ENCODE measurements at places on chromosomes 1 and 21.

- no peak for DNase-seq
Observed at GRCh38 chr1:44485229-44485933, 80.3 kb downstream of the RNF220 start.

GRCh38 chr21:15333951-15334350, 269.2 kb upstream of the NRIP1 start:
- DNase-seq, result no peak

DNA sequence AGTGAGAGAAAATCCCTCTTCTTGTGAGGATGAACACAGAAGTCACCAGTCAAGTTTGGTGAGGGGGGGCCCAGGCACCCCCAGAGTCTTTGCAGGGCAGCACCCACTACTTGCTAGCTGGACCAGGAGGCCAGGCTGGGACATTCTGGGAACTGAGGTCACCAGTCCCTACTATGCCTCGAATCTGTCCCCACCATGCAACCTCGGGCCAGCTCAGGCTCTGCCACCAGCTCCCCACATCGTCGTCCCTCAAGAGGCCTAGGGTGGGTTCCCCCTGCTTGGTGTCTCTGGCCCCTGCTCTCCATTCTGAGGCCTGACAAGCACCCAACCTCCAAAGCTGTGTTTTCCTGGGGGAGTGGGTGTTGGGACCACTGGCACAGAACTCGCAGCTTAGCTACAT, 22.2 kb upstream of the ZNF678 start:
- no peak for DNase-seq

- DNase-seq, result no peak
Observed at GRCh38 chr1:228794810-228795209, 59.5 kb downstream of the RHOU start.

GRCh38 chr1:15231714-15232201, 15.3 kb upstream of the FHAD1 start:
- no peak for DNase-seq

DNA sequence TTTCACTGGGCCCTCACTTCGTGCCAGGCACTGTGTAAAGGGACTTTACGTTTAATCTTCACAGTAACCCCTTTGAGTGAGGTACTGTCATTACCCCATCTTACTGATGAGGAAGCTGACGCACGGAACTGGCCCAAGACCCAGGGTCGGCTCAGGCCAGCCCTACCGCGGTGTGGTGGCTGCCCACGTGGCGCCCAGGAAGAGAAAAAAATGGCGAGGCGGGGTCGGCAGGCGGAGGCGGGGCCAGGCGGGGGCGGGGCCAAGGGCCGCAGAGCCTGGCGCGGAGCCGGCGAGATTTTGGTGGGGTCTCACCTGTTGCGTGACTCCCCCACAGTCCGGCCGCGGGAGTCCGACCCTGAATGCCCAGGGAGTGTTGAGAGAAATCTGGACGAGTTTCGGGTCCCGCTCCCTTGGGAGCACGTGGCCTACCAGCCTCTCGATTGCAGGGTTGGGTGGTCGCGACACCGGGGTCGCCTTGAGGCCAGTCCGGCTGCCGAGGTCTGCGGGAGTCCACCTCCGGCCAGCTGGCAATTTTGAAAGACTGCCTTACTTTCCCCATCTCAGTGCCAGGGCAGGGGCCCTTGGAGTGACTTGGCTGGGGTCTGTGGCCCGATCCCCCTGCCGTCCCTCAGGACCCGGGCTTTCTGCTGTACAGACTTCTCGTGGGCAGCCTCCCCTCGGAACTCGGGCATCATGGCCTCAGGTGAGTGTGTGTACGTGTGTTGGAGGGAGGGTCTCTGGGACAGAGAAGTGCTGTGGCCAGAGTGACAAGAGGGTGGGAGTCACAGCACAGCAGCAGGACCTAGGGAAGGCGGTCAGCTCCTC, at the start of the genes AMPD2 and GNAT2:
Gene AMPD2 (plus strand): TSS at position 262 of the 825 bp plus-strand sequence. CDS start 1,339 bp downstream, outside the sequence.
Gene GNAT2 (minus strand): TSS at position 41 of the 825 bp plus-strand sequence. CDS start 6,746 bp downstream, outside the sequence.
- peak; percentile 62 for DNase-seq

DNA sequence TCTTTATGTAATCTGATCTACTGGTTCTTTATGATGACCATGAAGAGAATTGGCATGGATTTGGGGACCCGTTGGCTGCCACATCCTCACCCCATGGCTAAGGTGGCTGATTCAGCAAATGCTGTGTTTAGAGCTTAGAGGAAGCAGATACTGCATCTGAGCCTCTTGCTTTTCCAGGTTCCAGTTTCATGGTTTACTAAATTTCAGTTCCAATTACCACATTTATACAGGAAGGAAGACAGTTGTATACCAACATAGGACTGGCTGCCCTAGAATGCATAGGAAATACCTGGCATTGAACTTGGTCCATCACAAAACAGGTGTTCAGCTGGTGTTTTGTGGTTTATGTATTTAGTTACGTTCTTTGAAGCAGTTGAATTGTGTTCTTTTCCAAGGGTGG, 107.1 kb downstream of the ST3GAL3 start:
- DNase-seq, result no peak

- DNase-seq, result no peak
Observed at GRCh38 chr1:203660931-203661484, 34.4 kb downstream of the ATP2B4 start.

DNA sequence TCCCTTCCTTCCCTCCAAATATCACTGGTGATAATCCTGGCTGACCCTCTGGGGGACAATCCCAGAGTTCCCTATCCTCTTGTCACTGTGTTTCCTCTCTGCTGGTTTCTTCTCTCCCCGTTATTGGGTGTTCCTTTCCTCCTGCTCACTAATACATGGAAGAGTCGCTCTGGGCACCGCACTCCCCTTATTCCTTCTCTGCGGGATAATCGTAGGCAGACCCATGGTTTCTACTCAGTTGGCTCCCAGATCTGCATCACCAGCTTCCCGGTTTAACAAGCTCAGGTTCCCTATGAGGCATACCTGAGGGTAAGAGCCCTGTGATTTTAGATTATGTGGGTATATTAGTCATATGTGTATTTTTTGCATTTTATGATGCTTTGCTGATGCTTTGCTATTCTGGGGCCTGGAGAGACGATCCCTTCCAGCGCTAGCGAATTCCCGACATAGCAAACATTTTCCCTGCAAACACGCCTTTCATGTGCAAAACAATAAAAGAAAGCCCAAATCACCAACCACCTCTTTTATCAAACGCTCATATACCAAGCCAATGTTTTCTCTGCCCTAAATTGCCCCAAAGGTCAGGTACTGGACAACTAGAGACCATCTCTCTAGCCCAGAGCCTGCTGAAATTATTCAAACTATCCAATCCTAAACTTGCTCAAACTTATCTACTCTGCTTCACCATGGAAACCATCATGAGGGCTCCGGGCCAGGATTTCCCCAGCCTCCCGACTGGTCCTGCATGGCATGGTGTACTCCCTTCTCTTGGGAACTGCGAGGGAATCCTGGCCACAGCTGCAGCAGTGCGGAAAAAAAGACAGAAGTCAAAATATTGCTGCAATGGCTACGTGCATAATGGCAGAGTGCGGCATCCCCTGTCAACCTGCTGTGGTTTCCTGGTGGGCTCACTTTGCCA, 84.2 kb downstream of the PCP4 start:
- no peak for DNase-seq

DNA sequence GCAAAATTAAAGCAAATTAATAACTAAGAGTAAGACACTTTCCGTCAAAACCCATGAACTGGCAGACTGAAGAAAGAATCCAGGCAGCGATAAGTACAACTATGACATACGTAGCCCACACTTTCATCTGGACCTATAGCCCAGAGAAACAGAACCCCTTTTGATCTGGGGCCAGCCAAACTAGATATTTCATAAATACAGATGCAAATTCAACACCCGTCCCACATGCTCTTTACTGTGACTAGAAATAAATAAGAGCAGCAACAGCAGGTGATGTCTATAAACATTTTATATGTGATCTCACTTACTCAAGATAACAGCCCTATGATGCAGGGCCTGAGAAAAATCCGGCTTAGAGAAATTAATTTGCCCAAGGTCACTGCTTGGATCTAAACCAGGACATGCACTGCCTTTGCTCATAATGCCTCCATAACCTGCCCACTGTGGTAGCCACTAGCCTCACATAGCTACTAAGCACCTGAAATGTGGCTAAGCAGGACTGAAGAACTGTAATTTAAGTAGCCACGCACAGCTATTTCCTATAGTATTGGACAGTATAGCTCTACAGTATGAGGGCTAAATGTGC, 130.2 kb downstream of the TGFBR3 start:
- DNase-seq, result no peak
